Thymus (tissue), 14 donors: ENCODE measurements at places on chromosomes 3 and 15. TPM values are rescaled to one million over a fixed set of nuclear protein-coding genes. Genes with fewer than 3 reads are reported as not detected.

GRCh38 chr3:150515210-150515609 is 31.1 kb downstream of the SERP1 start:
- no peaks in the 10 kb centered on the region for H3K36me3 ChIP-seq
- H3K27me3 ChIP-seq = no peaks in the 10 kb centered on the region
- no peak overlapping the region for H3K4me3 ChIP-seq
- no peaks in the 10 kb centered on the region for H3K4me1 ChIP-seq
- no peak for DNase-seq

SHC4 gene
- 0.94 TPM for total RNA-seq

DNA sequence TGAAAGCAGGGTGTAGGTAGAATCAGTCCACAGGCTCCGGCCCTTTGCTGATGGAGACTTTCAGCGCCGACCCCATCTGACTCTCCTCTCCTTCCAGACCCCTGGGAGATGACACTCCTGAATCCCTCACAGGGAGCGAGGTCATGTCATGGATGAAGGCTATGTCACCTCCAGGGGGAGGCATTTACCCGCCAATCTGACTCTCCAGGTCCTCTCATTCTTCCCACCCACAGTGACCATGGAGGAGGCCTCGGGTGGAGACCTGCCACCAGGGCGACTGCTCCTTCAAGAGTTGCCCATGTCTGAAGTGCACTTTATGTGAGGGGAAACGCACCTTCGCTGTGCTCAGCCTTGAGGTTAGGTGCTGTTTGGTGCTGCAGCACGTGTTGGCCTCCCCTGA is 112.7 kb downstream of the KLF13 start:
- no peak overlapping the region for H3K27ac ChIP-seq
- no peaks in the 10 kb centered on the region for H3K36me3 ChIP-seq
- H3K4me3 ChIP-seq = no peak overlapping the region
- no peak for DNase-seq

GRCh38 chr15:40792394-40792793 is 14.5 kb upstream of the ZFYVE19 start:
- peaks cover 4% of the 10 kb centered on the region for H3K4me1 ChIP-seq
- no peak overlapping the region for H3K4me3 ChIP-seq
- peaks cover 8% of the 10 kb centered on the region for H3K36me3 ChIP-seq
- no peaks in the 10 kb centered on the region for H3K27me3 ChIP-seq
- no peak overlapping the region for H3K27ac ChIP-seq

GRCh38 chr3:138984816-138985215 is 21.3 kb downstream of the PRR23A start:
- H3K27ac ChIP-seq = no peak overlapping the region
- H3K4me1 ChIP-seq = no peaks in the 10 kb centered on the region
- H3K36me3 ChIP-seq = no peaks in the 10 kb centered on the region
- no peak for DNase-seq

TMEM212 gene
- not detected for total RNA-seq

ZNF662 gene
- total RNA-seq = 2.8 TPM

DNA sequence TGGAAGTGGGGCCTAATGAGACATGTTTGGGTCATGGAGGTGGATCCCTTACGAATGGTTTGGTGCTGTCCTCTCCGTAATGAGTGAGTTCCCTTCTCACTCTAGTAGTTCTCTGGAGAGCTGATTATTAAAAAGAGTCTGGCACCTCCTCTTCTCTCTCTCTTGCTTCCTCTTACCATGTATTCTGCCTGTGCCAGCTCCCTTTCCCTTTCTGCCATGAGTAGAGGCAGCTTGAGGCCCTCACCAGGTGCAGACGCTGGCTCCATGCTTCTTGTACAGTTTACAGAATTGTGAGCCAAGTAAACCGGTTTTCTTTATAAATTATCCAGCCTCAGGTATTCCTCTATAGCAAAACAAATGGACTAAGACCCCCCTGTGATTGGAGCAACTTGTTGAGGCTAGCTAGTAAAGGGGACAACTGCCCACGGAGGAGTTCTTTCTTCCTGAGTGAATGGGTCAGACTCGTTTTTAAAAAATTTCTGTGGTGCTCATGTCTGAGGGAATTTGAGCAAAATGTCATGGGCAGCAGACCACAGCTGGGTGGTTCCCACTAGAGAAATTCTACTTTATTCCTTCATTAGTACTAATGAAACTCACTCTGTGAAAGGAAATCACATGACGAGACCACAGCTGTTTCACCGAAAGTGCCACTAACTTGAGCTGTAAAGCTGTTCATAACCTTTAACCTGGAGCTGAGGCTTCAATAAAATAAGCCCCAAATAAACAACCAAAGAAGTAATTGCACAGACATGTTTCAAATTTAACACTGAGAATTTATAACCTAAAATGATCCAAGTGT is 210.0 kb downstream of the NFKBIZ start:
- H3K27me3 ChIP-seq = no peaks in the 10 kb centered on the region
- no peak overlapping the region for H3K27ac ChIP-seq
- H3K4me1 ChIP-seq = no peaks in the 10 kb centered on the region
- DNase-seq = no peak
- H3K4me3 ChIP-seq = no peak overlapping the region

- H3K36me3 ChIP-seq = peaks cover 16% of the 10 kb centered on the region
- H3K4me3 ChIP-seq = peak overlapping the region; percentile 1
- H3K4me1 ChIP-seq = peaks cover 50% of the 10 kb centered on the region
- peak; percentile 43 for DNase-seq
- no peaks in the 10 kb centered on the region for H3K27me3 ChIP-seq
Measured at GRCh38 chr3:129116482-129116946, 5.1 kb downstream of the RAB43 start.

DNA sequence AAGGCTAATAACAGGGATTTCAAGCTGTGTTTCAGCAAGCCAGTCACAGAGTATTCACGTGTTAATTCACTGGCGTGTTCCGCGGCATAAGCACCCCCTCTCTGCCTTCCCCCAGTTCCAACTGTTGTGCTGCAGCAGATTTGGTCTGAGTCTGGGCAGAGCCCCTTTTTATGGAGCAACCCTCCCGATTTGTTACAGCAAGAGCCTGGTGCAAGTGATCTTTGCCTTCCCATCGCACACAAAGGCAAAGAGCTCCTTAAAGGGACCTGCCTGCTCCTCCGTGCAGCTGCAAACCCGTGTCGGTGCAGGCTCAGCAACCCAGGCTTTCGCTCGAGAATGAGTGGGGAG is 170.5 kb downstream of the KCNAB1 start:
- no peak for DNase-seq
- H3K4me1 ChIP-seq = no peaks in the 10 kb centered on the region
- H3K36me3 ChIP-seq = no peaks in the 10 kb centered on the region
- no peak overlapping the region for H3K4me3 ChIP-seq

DNA sequence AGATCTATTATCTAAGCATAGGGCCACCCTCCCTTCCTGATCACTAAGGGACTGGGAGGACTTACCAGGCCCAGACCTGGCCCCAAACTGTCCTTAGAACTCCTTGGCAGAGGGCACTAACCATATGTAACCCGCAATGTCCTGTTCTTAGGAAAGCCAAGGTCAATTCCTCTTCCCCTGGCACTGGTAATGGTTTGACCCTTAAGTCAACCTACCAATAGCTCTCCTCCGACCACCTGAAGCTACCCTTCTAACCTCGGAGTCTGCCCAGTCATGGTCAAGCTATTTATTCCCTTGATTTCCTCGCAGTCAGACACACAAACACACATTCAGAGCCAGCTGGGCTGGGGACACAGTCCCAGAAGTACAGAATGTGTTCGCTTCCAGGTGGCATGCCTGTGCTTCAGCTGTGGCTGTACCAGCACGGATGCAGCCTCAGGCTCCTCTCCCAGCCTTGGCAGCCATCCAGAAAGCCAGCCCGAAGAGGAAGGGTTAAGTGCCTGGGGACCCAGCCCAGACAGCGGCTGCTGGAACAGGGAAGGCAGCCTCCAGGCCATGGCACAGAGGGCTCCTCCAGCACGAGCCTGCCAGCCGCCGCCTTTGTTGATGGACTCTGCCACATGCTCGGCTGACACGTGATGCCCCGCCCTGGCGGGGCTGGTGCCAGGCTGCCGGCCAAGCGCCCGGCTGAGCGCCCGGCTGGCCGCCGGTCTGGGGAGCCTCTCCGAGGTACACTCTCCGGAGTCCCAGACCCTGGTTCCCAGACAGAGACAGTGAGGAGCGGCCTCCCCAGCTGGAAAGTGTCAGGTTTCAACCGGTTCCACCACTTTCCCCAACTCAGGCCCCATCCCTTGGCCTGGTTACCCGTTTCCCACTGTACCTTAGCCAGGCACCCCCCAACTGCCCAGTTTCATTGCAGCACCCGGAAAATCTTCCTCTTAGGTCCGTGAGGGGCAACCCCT is 5.5 kb downstream of the BMF start:
- no peak for DNase-seq
- peaks cover 50% of the 10 kb centered on the region for H3K36me3 ChIP-seq
- no peaks in the 10 kb centered on the region for H3K27me3 ChIP-seq
- peaks cover 98% of the 10 kb centered on the region for H3K4me1 ChIP-seq

PAK6 gene
- 0.38 TPM for total RNA-seq

MYO5C gene
- 3.2 TPM for total RNA-seq

DNA sequence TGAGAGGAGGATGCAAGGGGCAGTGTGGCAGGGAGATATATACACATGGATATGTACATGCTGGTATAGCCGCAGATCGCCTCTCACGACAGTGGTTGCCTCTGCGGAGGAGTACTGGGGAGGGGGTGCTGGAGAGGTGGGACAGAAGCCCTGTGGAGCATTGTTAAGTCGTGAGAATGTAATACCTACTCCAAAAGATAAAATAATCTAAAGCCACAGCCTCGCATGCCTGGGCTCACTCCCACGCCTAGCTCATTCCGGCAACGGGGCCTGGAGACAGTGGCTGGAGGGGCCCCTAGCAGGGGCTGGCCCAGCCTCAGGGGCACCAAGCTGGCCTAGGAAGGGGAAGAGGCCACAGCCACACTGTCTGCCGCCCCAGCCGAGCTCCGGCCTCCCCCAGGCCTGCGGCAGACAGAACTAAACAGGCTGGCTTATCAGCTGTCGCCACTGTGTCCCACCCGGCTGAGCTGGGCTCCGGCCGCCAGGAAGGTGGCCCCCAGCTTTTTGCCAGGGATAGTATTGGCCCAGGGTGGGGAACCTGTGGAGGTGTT is 65.1 kb upstream of the LCTL start:
- no peaks in the 10 kb centered on the region for H3K27me3 ChIP-seq
- no peaks in the 10 kb centered on the region for H3K4me1 ChIP-seq
- H3K4me3 ChIP-seq = no peak overlapping the region
- no peak for DNase-seq
- H3K27ac ChIP-seq = no peak overlapping the region
- no peaks in the 10 kb centered on the region for H3K36me3 ChIP-seq

DNA sequence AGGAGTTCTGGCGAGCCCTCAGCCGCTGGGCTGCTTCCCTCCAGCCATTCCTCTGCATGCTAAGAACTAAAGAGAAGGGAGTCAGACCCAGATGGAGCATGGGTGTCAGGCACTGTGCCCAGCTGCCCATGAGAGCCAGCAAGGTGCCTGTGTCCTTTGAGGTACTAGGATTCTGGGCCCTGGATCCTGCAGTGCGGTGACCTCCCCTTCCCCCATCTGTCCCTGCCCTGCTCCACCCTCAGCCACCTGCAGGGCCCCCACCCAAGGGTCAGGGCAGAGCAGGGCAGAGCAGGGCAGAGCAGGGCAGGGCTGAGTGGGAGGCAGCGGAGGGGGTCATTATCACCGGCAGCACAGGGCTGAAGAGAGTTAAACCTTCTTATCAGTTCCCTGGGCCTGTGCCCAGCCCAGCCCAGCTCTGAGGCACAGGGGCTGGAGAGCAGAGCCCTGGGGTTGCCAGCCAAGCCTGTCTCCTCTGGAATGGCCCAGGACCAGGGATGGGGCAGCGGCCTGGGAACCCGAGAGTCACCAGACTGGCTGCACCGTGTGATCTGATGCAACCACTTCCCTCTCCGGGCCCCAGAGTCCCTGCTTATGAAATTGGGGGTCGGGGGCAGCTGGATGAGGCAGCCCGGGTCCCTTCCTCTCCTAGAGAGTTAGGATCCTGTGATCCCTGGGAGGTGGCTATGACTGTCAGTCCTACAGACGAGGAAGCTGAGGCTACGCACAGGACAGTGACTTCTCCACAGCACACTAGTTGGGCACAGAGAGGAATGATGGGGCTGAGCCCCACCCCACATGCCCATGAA is 17.3 kb downstream of the ZDHHC19 start:
- peaks cover 53% of the 10 kb centered on the region for H3K4me1 ChIP-seq
- H3K36me3 ChIP-seq = no peaks in the 10 kb centered on the region
- peak overlapping the region; percentile 30 for H3K27ac ChIP-seq
- DNase-seq = no peak

DNA sequence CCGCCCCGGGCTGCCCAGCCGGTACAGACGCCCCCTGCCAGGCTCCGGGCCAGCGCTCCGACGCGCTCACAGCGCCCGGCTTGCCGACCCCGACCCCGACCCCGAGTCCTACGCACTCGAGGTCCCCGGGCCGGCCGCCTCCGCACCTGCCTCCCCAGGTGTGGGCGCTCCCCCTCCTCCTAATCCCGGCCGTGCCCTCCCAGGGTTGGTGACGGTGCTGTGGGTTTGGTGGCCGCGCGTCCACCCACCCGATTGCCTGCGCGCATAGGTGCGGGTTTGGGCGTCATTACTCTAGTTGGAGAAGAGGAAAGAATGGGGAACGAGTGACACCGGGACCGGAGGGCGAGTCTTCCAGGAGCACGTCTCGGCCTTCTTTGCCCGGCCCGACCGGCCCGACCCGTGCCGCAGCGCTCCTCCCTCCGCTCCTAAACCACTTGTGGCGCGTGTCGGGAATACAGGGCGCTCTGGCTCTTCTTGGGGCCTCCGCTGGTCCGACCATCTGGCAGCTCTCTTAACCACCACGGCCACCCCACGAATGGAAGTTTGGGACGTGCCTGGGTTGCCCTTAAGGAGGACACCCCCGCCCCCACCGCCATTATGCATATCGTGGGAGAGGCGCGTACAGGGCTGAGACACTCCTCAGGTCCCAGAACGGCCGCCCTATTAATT is 810 bp upstream of the THRB start:
- peaks cover 5% of the 10 kb centered on the region for H3K4me1 ChIP-seq
- no peak overlapping the region for H3K27ac ChIP-seq
- DNase-seq = no peak

DNA sequence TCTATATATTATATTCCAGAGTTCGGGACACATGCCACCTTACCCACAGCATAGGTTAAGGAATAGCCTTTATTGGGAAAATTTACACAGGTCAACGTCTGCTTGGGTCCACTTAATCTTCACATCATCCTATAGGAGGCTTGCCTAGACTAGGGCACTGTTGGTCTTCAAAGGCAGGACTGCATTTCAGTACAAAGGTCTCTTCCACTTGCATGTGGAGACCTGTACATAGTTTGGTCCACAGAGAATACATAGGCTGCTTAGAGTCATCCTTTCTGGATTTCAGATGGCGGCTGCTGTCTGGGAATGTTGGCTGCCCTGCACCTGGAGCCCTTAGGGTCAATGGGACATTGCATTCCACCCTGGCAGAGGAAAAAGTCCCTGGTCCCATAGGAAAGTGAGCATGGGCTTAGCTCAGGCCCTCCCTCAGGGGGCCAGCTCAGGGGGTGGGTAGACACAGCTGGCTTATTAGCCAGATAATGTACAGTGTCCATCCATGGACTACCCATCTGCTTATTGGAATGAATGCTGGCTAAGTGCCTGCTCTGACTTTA is 75.3 kb upstream of the TGFBR2 start:
- H3K4me3 ChIP-seq = no peak overlapping the region
- H3K27me3 ChIP-seq = no peaks in the 10 kb centered on the region
- no peak for DNase-seq
- no peaks in the 10 kb centered on the region for H3K4me1 ChIP-seq
- no peak overlapping the region for H3K27ac ChIP-seq

SAMD7 gene
- total RNA-seq = not detected

GRCh38 chr3:126003447-126004190 is 34.6 kb downstream of the ROPN1B start:
- H3K36me3 ChIP-seq = peaks cover 21% of the 10 kb centered on the region
- H3K27ac ChIP-seq = no peak overlapping the region
- no peaks in the 10 kb centered on the region for H3K4me1 ChIP-seq
